ENCODE measurements at places on chromosomes 11 and 22. TPM values are rescaled to one million over a fixed set of nuclear protein-coding genes. Genes with fewer than 3 reads are reported as not detected.

The PKDREJ gene
- 0.05 TPM for total RNA-seq

The CCDC116 gene
- 0.85 TPM for total RNA-seq

The LDHAL6A gene
- not detected for total RNA-seq

The C11orf91 gene
- not detected for total RNA-seq

The KDELR3 gene
- total RNA-seq: 134 TPM

The CDC42BPG gene
- 0.46 TPM for total RNA-seq

The DAGLA gene
- 4.8 TPM for total RNA-seq

The VPREB1 gene
- not detected for total RNA-seq

The OR10G8 gene
- not detected for total RNA-seq

The GLYAT gene
- total RNA-seq: not detected

The DMC1 gene
- 0.51 TPM for total RNA-seq

The FREY1 gene
- 0.49 TPM for total RNA-seq

The UPK3A gene
- not detected for total RNA-seq

The MB gene
- total RNA-seq: not detected

The TRIM3 gene
- 27.6 TPM for total RNA-seq
